Stimulated activated CD4-positive, alpha-beta T cell treated with anti-CD3 and anti-CD28 coated beads, Interleukin-2, amount 100 ng/mL, for 4 hours (primary cell): ENCODE measurements at places on chromosomes 6 and 20.
A peak's percentile ranks its signal among the peaks of the same experiment; 100 is the strongest.

DNA sequence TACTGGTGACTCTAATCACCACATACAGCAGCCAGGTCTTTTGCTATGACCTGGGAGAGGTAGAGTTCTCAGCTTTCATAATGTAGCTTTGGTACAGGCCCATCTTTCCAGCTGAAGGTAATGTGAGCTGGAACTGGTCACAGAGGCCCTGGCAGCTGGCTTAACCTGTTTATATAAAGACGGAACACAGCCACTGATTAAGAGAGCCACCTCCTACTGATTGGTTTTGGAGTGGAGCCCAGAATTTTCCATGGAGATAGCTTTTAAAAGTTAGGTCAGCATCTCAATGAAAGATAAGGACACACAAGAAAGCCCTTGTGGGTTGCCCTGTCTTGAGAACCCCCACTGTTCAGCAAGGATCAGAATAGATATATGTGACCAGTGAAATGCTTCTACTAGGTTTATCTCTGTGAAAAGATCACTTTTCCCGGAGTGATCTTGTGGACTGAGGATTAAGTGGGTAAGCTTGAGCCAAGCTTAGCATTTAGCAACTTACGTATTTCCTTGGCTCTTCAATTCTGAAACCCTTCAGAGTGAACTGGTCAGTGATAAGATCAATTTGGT, 213.7 kb upstream of the CITED2 start:
- no peak for DNase-seq

DNA sequence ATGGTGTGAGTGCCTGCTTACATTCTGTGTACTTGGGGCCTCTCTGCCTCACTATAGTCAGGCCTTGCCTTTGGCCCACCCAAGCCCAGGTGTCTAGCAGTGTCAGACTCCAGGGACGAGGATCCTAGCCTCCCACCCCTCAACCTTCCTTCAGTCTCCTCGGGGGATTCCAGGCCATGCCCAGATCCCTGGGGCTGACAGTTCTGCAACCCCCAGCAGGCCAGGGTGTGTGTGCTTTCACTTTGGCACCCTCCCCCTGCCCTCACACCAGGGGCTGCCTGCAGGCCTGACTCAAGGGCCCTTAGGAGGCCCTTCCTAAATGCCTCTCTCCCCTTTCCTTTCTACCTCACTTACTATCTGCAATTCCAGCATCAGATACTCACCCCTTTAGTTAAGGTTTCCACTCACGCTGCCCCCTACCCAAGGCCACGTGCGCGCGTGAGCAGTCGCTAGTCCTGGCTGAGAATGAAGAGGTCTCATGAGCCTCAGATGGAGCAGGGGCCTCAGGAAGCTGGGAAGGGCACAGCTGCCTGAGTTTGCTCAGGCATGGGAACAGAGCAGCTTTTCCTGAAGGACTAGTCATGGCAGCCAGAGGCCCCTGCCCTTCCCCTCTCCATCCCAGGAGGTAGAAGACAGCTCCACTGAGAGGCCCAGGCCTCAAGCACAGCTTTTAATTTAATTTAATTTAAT, 859 bp upstream of the CLPS start:
- no peak for DNase-seq

GRCh38 chr20:5128886-5129285, 2.1 kb downstream of the CDS2 start:
- DNase-seq, result no peak

DNA sequence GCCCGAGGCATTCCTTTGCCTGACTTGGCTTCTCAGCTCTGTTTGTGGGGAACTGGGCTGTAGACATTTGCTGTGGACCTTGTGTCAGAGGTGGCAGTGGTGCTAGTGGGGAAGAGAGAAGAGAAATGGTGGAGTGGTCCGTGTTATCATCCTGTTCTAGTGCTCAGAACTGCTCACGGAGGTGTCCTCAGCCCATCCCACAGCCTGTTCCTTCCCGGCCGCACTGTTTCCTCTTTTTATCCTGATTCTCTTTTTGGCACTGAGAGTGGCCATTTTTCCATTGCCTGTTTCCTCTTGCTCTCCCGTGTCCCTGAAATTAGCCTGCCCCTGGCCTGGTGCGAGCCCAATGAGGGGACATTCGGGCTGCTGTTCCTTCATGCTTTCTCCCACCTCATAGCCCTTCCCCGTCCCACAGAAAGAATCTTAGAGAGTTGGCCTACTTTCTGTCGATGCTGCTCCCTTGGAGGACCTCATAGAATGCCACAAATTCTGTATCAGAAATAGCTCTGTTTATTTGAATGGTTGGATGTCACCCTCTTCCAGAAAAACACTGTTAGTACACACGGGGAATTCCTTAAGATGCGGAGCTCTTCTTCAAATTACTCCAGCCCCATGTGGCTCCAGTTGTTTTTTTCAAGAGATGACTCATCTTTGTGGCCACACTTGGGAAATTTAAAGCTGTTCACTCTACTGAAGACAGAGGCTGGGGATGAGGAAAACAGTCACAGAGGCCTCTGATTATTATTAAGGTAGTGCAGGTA, 26.1 kb downstream of the FARS2 start:
- DNase-seq, result no peak

- peak; percentile 86 for DNase-seq
Measured at GRCh38 chr6:30682143-30683117, 4.0 kb downstream of the PPP1R18 start.

- no peak for DNase-seq
Measured at GRCh38 chr20:13684566-13685222, 46.0 kb upstream of the TASP1 start.

GRCh38 chr20:52577696-52578095, 386.1 kb upstream of the ZFP64 start:
- no peak for DNase-seq

GRCh38 chr6:136728976-136729515, 63.2 kb downstream of the MAP3K5 start:
- no peak for DNase-seq

- no peak for DNase-seq
Measured at GRCh38 chr6:160801418-160801817, 99.4 kb downstream of the PLG start.

GRCh38 chr6:37303891-37304503, 46.1 kb upstream of the TMEM217 start:
- no peak for DNase-seq
